ENCODE measurements at places on chromosomes 7 and 10.

- no peak for DNase-seq
These were observed 19.8 kb upstream of the COL1A2 start for GRCh38 chr7:94374721-94375566.

- no peak for DNase-seq
These were observed 265.2 kb upstream of the PPP2R2D start for GRCh38 chr10:131635564-131636015.

- no peak for DNase-seq
These were observed 2.6 kb downstream of the GRID1 start for GRCh38 chr10:86363833-86364490.

GRCh38 chr7:40506158-40506557 lies 371.4 kb downstream of the SUGCT start:
- DNase-seq, result no peak

DNA sequence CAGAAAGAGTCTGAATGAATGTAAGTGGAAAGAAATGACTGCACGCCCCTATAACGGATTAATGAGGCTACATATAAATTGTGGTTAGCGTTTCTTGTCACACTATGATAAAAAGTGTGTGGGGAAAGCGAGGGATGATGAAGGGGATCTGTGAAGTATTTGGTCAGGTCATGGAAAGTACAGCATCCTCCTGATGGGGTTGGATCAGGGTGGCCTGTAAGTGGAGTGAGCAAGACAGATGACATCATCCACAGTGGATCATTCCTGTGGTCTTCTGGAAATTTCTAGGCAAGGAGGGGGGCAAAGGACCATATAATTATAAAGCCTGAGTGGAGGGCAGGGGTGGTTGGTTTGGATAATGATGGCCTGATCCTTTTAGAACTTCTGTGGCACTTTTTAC lies 606.0 kb downstream of the INHBA start:
- DNase-seq, result no peak

DNA sequence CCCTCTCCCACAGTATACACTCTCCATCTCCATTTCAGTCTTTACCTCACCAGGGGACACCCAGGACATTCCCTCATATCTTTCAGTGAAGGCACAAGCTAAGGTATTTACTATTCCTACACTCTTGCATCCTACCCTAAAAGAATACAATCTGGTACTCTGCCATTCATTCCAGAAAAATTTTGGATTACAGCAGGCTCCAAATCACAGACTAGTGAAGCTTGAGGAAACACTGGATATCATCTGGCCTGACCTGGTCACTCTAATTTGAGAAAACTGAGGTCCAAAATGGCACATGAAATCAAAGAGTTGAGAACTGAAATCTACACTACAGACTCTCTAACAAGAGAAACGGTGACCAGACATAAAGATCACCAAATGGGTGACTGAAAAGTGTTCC lies 61.7 kb downstream of the CREB3L2 start:
- DNase-seq, result no peak

DNA sequence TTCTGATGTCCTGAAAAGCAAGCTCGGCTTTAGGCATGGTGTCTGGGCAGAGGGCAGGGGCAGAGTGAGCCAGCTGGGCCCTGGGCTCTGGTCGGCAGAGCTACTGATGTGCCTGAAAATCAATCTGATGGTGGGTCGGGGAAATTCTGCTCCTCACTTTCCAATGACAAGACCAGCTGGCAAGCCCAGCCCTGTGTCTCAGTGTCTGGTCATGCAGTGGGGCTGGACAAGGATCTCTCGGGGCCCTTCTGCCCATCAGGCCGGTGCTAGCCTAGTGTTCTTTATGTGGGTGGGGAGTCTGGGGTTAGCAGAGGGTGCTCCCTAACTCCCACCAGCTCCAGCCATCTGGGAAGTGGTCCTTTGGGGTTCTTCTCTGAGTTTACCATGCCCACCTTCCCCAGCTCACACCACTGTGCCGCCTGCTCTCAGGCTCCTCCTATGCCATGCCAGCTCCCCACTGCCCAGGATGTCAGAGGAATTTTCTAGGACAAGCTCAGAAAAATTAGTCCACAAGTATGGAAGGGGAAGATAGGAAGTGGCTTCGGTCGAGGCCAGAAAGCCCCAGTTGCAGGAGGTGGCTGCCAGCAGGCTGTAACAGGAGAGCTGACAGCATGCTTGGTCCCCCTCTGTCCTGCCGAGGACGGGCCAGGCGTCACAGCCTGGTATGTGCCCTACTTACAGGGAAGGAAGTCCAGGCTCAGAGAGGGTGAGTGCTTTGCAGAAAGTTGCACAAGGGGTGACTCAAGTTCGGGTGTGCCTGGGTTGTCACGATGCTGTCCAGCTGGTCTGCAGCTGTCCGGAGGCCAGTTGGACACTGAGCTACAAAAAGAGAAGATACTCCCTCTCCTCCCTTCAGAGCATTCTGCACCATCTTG lies 135.2 kb downstream of the ADCY1 start:
- no peak for DNase-seq

GRCh38 chr10:6356280-6356793 lies 153.6 kb downstream of the PFKFB3 start:
- no peak for DNase-seq

DNA sequence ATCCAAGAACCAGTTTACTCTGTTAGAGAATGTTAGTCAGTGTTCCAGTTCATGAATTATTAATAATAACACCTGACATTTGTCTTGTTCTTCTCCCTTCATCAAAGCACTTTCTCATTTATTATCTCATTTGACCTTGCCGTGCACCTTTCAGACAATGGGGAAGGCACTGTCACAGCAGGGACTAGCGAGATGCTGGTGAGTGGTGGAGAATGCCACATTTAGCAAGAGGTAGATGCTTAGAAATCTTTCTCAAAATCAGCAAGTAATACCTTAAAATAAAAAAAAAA lies 34.2 kb upstream of the XRCC2 start:
- no peak for DNase-seq
